Stimulated activated CD8-positive, alpha-beta memory T cell treated with anti-CD3 and anti-CD28 coated beads, Interleukin-4, amount 100 ng/mL, for 1 hour (primary cell): ENCODE measurements at places on chromosomes 6 and 20.

DNA sequence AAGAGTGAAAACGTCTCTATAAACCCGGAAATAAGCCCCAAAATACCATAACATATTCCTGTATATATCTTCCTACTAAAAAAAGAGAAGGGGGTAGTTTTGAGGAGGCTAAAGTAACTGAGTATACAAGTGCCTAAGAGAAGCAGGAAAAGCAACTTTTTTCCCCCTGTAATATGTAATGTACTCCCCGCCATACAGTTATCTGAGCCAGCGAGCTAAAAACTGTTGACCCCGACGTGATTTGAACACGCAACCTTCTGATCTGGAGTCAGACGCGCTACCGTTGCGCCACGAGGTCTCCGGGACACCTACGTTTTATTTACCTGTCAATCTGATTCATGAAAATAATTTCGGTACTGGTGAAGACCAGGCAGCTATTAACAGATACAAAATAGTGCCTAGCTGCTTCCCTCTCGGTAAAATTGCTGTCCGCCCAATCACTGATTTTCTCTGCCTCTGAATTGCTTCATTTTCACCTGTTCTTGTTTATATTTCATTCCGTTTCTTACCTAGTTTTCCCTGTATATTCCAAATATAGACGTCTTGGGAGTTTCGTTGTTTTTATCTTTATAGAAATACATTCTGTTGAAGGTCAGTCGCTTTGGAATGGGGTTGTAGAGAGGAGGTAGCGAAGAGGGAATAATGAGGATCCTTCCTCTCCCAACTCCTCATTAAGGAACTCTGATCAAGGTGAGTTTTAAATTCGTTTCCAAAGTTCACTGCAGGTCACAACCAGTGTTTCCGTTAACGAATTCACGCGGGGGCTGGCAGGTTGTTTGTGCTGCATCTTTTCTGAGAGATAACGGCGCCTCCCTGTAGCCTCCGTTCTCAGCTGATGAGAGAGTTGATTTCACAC lies 33.6 kb upstream of the BTN3A2 start:
- DNase-seq = no peak

GRCh38 chr6:119653329-119653728 lies 303.8 kb upstream of the MAN1A1 start:
- no peak for DNase-seq

- DNase-seq = no peak
Observed at GRCh38 chr6:126631363-126631762, 291.4 kb downstream of the CENPW start.

- no peak for DNase-seq
Observed at GRCh38 chr20:5656126-5656525, 94.1 kb upstream of the SHLD1 start.

DNA sequence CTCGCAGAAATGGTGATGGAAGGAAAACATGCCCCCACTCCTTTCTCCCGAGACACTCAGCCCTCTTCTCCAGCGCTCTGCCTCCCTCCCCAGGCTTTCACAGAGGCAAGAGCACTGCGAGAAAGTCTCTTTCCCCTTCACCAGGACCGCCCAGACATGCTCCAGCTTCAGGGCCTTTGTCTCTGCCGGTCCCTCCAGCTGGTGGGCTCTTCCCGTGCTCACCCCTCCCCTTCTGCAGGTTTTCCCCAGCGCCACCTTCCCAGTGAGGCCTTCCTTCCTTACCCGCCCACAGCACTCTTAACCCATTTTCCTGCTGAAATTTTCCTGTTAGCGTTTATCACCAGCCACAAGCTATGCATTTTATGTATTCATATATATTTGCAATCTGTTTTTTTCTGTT lies 86.2 kb downstream of the TFAP2C start:
- DNase-seq = no peak
